T-helper 2 cell treated with Interferon-gamma antibody and Interleukin-4, amounts not matched to agents 100 ng/mL and 5 ng/mL, for 36 hours (primary cell): ENCODE measurements at places on chromosomes 1 and 21. TPM values are rescaled to one million over a fixed set of nuclear protein-coding genes. Genes with fewer than 3 reads are reported as not detected.

The RYR2 gene
- total RNA-seq, result 0.39 and 0.45 TPM in 2 replicates

The NBPF4 gene
- total RNA-seq, result 0.23 and 0.95 TPM in 2 replicates

The WNT2B gene
- 0.02 TPM in 1 of 2 replicates, not detected in the other for total RNA-seq

The ZNF678 gene
- total RNA-seq, result 4.6 and 6.6 TPM in 2 replicates

The MAPKAPK2 gene
- 71.4 and 73.3 TPM in 2 replicates for total RNA-seq

The MAGOH gene
- total RNA-seq, result 71.7 and 72.5 TPM in 2 replicates

The VHLL gene
- 0.30 and 0.34 TPM in 2 replicates for total RNA-seq

The FCRL6 gene
- 0.25 TPM in 1 of 2 replicates, not detected in the other for total RNA-seq
